ENCODE measurements at places on chromosomes 7 and 10.

DNA sequence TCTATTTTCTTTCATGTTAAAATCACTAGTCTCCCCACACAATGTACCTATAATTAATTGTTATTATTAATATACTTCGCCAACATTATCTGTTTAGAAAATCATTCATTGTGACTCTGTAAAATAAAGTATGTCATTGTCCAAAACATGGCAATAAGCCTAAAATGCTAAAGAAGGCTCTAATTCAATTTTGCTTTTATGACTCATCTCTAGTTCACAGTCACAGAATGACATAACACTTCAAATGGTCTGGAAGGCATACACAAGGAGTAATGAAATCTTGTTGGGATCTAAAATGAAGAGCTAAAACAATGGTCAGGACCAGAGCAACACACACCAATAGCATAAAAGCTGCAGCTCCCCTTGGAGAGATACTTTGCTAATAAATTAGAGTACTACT, 505.8 kb downstream of the GPAM start:
- DNase-seq = no peak

DNA sequence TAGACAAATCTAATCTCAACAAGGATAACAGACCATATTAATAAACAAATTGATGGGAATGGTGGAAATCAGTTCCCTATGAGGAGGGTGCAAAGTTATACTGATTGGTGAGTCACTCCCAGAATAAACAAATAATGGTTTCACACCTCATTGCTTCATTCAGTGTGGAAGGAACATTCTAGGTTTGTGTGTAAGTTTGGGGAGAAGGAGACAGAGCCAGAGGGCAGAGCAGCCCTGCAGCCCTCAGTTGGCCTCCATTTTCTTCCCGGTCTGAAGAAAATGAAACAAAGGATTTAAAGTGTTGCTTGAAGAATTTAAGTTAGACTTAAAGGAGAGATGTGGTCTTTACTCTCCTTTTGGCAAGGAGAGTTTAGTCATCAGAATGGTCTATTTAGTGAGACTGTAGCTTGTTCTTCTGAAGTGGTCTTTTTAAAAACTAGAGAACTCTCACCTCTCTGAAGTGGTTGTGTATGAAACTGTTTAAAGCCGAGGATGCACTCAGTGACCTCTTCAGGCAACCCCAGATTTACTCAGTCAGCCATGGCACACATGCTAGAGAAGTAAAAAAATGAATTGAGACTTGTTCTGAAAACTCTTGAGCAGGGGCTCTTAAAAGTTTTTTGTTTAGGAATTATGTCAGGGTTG, 27.2 kb downstream of the IKZF1 start:
- DNase-seq = no peak

- no peak for DNase-seq
These were observed 15.8 kb downstream of the DPY19L1 start for GRCh38 chr7:35021445-35021844.

DNA sequence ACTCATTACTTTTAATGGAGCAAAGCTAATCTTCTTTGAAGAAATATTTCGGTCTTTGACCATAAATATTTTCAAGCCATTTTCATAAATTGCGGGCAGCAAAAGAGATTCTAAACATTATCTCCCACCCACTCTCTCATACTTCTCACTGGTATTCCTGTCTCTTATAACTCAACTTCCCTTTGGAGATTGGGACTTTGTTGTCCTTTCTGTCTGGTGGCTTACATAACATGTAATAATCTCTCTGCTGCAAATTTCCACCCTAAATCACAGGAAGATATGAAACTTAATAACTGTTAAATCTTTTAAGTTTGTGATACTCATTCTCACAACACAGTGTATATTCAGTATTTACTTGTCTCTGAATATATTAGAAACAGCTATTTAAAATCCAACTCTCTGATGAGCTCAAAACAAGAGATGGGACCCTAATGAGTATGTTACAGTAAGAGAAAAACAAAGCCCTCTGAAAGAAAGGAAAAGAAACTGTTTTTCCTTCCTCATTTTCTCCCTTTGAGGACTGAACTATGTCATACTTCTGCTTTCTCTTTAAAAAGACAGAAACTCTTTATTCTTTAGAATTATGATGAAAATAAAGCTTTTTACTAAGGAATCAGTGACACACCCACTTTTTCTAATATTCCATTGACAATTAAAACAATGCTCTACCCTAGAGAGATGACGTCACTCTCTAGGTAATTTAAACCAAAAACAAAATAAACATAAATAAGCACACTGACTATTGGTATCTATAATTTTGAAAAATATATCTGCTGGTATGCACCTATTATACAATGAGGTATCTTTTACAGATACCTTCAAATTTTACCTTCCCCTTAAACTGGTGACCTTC, 14.7 kb downstream of the CALCR start:
- no peak for DNase-seq

DNA sequence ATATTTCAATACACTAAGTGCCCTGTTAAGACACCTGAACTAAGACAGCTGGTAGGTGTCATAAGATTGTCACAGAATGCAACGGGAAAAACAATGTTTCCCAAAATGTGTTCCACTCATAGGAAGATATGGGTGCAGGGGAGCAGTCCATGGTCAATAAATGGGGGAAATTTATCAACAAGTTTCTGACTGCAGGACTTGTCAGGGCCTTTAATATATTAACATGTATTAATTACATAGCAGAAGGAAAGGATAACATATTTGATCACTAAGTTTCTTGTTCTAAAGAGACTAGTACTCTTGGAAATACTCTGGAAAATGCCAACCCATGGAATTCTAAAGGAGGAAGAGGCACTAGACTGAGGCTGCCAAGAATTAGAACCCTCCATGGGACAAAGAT, 6.7 kb downstream of the RBP3 start:
- DNase-seq = no peak

DNA sequence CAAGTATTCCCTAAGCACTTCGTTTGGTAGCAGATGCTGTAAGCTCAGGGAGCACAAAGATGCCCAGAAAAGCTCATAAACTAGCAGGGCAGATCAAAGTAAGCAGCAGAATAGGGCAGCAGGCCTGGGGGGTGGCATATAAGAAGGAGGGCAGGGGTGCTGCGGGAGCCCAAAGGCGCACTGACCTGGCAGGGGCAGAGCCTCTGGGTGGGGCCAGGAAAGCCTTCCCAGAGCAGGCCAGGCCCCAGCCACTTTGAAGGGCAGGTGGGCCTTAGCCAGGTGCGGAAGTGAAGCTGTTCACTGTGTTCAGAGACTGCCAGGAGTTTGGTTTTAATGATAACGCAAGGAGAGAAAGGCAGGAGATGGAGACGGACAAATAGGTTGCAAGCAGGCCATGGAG, 3.9 kb downstream of the GDF10 start:
- no peak for DNase-seq

GRCh38 chr7:45033261-45033930, 33.4 kb downstream of the CCM2 start:
- DNase-seq = no peak

- no peak for DNase-seq
These were observed 10.2 kb upstream of the IL2RA start for GRCh38 chr10:6072215-6072934.

DNA sequence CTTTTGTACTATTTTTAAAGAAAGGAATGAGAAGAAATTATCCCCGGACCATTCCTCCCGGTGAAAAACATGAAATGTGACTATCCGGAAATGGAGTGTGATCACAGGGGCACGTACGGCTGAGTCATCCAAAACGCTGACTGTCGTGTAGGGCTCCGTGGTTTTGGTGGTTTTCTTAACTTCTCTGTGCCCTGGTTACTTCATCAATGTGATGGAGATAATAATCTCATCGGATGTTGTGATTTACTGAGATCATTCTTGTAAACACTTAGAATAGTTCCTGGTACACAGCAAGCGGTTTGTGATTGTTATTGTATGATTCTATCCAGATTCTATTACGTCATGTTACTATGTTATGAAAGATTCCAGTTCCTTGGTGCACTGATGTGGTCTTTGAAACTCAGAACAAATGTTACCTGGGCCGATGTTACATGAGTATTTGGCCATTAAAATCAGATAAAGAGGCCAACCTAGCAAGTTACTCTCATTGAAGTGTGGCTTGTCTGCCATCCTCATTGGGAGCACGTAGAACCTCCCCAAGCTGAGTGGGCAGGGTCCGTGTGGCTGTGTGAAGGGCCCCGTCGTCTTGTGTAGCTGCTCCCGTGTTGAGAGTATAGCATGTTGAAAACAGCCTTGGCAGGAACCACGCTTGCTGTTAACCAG, 99.5 kb downstream of the CAMK1D start:
- DNase-seq = no peak
